NCI-H187 (cell line): ENCODE measurements at places on chromosomes 16 and 17.
A peak's percentile ranks its signal among the peaks of the same experiment; 100 is the strongest.

GRCh38 chr16:85157813-85158742, 45.8 kb upstream of the CIBAR2 start:
- no peak for DNase-seq

- no peak for DNase-seq
Observed at GRCh38 chr16:10517868-10518267, 62.5 kb downstream of the EMP2 start.

GRCh38 chr17:48527547-48527932, 3.3 kb downstream of the HOXB1 start:
- no peak for DNase-seq

GRCh38 chr16:4709481-4709880, 16.1 kb downstream of the NUDT16L1 start:
- no peak for DNase-seq

GRCh38 chr17:7636163-7636562, 6.2 kb downstream of the SHBG start:
- no peak for DNase-seq

GRCh38 chr17:82065193-82065637, 389 bp downstream of the DUS1L start:
- no peak for DNase-seq

DNA sequence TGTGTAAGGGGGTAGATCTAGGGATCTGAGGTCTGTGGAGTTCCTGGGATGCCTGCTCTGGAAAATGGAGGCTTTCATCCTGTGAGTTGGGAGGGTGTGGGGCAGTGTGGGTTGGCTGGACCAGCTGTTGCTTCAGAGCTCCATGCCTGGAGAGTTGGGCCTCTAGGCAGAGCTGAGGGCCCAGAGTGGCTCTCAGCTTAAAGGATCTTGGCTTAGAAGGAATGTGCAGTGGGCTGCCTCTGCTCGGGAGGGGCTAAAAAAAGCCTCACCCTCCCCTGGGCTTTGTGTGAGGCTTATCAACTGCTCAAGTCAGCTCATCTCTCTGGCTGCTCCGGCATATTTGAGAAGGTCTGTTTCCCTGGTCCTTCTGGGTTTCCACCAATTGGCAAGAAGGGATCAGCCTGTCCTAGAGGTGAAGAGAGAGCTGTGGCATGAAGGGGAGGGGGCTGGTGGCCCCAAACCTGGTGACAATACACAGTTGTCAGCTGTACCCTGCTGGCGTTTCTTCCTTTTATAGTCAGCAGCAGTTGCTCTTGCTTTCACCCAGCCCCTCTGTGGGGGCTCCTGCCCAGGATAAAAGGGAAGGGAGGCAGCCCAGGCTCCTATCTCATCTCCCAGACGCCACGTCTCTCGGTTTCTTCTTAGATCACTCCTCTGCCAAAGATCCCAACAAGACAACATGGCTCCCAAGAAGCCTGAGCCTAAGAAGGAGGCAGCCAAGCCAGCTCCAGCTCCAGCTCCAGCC, at the start of gene MYL4:
Gene MYL4, plus strand, starts transcription at position 605 of the 745 bp plus-strand sequence. Its CDS starts 75 bp downstream, at position 680.
- no peak for DNase-seq

GRCh38 chr16:25124503-25124902, 13.0 kb downstream of the LCMT1 start:
- DNase-seq = no peak

DNA sequence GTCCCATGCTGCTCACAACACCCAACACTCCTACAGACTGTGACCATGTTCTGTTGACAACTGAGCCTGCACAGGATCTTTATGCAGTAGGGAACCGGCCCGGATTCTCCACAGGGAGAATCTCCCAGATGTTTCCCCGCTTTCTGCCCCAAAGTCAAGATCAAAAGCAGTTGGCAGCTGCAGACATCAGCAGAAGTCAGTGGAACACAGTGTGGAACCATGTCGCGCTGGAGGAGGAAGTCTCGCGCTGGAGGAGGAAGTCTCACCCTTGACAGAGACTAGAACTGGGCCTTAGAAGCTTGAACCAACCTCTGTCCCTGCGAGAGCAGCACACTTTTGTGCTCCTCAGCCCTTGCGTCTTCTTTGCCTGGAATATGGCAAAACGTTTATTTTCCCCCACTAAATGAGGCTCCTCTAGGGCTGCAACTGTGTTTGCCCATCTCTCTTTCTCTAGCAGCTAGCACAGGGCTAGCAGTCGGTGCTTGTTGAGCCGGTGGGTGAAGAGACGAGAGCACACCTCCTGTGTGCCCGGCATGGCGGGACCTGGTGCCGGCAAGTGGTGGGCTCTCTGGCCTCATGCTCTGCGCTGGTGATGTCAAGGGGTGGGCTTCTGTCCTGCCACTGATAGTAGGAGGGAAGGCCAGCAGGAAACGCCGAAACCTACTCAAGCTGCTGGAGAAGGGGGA, 2.1 kb upstream of the MRC2 start:
- no peak for DNase-seq

DNA sequence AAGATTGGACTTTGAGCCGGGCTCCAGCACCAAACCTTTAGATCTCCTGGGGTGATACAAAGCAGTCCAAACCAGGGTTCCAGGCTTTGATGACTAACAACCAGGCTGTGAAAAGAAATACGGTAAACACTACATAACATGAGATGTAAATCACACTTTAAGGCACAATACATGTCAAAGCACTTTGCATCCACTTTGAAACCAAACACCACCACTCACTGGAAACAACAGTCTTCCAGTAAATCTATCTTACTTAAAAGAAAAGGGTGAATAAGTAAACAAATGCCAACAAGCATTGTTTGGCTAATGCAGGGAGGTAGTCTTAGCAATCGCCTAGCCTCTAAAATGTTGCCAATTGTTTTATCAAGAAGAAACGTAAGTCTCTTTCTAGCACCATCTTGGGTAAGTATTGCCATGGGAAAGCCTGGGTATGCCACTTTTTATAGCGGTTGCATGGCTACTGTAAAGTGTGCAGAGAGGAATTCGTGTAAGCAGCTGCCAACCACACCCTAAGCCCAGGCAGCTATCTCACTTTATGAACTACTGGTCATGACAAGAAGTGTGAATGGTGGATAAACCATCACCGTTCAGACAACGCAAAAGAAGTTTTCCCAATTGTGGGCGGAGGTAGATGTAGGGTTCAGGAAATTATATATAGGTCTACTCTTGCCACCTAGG, 267.4 kb upstream of the PSMD7 start:
- no peak for DNase-seq

DNA sequence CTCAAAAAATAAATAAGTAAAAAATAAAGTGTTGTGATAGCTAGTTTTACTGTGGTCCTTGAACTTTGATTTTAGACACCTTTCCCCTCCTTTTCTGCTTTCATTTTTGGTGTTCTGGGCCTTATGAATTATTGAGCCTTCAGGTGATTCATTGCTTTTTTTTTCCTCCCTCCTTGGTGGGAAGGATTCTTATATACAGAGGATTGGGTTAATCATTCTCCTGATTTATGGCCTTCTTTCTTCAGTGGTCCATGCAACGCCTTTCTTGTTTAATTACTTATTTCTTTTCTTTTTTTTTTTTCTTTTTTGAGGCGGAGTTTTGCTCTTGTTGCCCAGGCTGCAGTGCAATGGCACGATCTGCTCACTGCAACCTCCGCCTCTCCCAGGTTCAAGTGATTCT, 8.0 kb upstream of the MYL4 start:
- DNase-seq = no peak

DNA sequence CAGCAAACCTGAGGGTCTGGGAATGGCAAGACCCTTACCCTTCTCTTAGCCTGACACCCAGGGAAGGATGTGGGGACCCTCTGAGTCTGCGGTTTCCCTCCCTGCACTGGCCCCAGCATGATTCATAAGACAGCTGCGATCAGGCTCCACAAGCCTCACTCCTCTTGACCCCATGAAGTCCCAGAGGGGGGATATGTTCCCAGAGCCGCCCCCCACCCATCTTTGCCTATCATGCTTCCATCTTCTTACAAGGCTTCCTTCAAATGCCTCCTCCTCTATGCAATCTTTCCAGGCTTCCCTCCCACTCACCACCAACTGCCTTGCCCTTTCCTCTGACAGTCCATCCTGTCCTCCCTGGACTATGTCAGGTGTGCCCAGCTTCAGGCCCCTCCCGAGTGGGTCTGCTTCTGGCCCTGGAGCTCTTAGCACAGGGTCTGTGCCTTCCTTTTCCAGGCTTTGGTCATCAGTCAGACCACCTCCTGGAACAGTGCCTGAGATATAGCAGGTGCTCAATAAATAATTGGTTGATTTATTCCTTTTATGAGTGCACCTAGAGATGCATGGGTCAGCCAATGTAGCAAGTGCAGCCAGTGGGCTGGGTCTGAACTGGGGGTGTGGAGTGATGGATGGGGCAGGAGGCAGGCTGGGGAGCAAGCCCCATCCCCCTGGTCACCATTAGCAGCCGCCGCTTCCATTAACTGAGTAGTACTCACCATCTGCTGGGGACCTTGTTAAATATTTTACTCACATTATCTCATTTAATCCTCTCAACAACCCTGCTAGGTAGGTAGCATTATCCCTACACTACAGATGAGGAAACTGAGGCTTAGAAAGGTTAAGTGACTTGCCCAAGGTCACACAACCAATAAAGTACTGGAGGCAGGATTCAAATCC, 8.4 kb downstream of the DLX3 start:
- no peak for DNase-seq

- no peak for DNase-seq
Observed at GRCh38 chr17:67198131-67198530, 46.9 kb downstream of the HELZ start.

DNA sequence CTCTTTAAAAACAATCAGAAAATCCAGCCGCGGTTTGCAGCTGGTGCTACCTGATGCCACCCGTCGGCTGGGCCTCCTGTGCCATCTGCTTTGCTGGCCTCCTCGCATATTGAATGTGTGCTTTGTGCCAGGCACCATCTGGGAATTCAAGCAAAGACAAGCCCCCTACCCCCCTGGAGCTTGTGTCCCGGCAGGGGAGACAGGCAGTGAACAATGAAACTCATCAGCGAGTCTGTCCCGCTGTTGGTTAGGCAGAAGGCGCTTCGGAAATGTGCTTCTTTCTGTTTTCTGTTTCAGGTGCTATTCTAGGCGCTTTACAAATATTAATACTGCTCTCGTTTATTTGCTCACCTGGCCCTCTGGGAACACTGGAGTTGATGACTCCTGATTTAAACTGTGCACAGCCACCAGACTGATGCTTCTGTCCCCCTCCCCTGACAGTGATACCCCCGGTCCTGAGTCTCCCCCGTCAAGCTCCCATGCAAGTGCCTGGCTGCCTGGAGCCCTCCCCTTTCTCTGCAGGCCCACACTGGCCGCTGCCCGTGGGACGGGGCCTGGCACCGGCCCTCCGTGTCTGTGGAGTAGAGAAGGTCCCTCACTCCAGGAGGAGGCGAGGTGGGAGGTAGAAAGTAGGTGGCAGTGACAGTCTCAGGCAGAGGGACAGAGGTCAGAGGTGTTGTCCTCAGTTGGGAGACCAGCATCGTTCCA, 126.1 kb upstream of the PLCG2 start:
- no peak for DNase-seq

- DNase-seq = no peak
Observed at GRCh38 chr16:17283016-17283415, 187.7 kb downstream of the XYLT1 start.

GRCh38 chr17:29089601-29090044, 46.7 kb downstream of the PIPOX start:
- no peak for DNase-seq

- no peak for DNase-seq
Observed at GRCh38 chr17:43524945-43525575, 21.1 kb downstream of the ETV4 start.

DNA sequence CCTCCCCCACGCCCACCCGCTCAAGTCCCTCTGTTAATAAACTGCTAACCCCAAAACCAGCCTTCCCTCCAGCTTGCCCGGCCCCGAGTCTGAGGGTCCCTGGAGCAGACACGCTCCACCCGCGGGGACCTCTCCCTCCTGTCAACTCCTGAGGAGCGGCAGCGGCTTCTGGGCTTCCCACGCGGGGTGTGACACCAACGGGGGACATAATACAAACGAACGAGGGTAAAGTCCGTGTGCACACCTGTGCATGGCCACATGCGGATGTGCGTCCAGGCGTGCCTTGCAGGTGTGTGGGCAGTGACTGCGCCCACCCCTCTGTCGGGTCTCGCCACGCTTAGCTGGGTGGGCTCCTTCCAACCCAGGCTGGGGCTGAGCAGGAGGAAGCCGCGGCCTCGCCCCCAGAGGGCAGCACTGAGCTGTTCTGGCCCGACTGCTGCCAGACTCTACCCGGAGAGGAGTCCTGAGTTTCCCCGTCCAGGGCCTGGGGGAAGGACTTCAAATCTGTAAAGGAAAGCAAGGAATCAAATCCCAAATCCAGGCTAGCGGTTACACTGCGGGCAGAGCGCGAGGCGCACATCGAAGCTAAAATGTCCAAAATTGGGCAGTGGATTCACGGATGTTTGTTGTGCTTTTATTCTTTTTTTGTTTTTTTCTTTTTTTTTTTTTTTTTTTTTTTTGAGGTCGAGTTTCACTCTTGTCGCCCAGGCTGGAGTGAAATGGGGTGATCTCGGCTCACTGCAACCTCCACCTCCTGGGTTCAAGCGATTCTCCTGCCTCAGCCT, 24.2 kb upstream of the KRT17 start:
- peak; percentile 46 for DNase-seq

DNA sequence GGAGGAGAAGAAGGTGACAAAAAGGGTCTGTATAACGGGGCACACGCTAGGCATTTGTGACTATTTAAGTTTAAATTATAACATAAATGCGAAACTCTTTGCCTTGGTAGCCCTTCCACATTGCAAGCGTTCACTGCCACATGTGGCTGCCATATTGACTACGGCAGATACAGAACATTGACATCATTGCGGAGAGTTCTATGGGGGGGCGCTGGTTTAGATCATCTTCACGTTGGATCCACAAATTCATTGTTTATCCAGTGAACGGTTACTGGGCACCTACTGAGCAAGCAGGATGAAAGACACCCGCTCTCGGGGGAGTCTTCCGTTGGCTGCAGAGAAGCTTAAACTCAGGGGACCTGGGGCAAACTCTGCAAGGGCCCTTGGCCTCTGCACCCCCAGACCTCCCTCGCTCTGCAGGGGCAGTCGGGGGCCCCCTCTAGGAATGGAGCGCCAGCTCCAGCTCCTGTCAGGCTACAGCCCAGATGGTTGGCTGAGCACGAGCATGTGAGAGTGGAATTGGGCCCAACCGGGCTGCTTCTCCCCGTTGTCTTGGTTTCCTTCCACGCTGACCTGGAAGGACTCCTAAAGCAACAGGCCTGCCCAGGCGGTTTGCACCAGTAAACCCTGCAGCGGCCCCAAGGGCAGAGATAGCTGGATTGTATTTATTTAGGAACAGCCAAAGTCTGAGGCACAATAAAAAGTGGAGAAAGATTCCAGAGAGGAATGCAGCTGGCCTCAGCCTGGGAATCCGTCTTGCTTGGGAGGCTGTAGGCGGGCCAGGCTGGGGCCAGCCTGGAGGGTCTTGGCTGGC, 172.2 kb downstream of the SEC14L1 start:
- no peak for DNase-seq

- no peak for DNase-seq
Observed at GRCh38 chr16:1903845-1904840, 14.1 kb downstream of the HS3ST6 start.

- no peak for DNase-seq
Observed at GRCh38 chr16:7976563-7976962, 613.7 kb downstream of the TMEM114 start.

GRCh38 chr16:50253514-50253910, 12.8 kb upstream of the ADCY7 start:
- no peak for DNase-seq

- no peak for DNase-seq
Observed at GRCh38 chr17:1515640-1516387, 598 bp downstream of the INPP5K start.
